HT-29 (cell line): ENCODE measurements at places on chromosomes 4 and X.

DNA sequence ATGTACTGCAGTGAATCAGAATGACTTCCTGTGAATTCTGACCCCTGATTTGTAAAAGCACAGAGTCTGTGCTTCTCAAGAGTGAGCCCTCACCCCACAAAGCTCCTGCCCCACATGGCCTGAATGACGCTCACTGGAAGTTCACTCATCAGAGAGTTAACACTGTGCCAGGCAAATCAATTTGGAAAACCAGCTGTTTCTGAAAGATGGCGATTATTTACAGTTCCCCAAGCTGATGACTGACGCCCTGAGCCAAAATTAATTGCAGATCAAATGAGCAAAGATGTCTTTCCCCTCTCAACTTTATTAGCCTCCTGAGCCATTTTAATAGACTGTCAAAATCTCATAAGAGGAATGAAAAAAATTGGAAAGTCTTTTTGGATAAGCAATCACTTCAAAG is 118.0 kb downstream of the SLC2A9 start:
- DNase-seq, result no peak

GRCh38 chr4:40058121-40058520 is 1.5 kb downstream of the N4BP2 start:
- no peak for DNase-seq

DNA sequence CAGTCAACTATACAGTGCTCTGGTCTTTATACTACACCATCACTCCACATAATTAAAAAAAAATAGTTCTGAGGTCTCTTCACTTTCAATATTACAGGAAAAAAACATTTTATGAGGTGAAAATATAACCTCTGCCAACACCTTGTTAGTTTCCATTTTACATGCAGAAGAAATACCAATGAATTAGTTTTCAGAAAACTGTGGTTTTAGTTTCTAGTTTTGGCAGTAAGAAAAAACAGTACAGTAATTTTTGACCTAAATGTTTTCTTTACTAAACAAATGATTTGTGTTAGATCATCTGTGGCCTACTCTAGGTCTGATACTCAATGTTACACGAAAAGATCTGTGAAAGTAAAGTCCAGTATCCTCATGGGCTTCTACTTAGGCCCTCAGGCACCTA is 10.0 kb downstream of the SULT1E1 start:
- no peak for DNase-seq

DNA sequence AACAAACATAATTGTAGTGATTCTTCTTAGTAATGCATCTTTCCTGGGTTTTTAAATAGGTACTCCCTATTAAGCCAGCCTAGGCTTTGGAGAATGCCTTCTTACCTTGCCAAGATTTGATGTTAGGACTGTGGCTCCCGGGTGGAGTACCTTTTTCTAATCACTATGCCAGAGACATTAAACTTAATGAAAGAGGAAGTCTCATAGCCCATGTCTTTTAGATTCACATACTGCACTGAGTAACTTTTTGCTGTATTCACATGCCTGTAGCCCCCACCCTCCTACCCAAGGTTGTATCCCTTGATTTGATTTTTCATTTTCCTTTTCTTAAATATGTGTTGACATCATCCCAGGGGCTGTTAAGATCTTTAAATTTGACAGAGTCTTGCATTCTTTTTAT is 104.2 kb upstream of the TLR2 start:
- DNase-seq, result no peak

GRCh38 chrX:130834149-130834548 is 68.9 kb downstream of the ENOX2 start:
- no peak for DNase-seq

- DNase-seq, result peak; percentile 58
Measured at GRCh38 chr4:77881460-77882295, 19.0 kb downstream of the MRPL1 start.

- no peak for DNase-seq
Measured at GRCh38 chr4:183139058-183139750, 40.1 kb downstream of the WWC2 start.

DNA sequence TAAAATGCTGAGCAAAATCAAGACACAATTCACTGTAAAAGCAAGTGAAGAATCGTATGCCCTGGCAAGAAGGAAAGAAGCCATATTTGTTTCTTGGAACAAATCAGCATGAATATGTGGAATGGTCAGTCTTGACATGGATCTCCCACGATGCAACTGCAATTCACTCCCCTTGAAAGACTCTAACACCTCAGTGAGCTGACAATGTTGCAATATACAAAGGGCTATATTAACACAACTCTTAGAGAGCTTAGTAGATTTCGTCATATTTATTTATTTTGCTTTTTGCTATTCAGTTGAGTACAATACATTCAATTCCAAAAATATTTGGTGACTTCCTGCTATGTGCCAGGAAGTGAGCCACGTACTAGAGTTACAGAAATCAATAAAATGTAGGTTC is 14.7 kb downstream of the OR13H1 start:
- DNase-seq, result no peak

GRCh38 chr4:123398066-123398852 is 1.7 kb downstream of the SPRY1 start:
- peak; percentile 77 for DNase-seq

DNA sequence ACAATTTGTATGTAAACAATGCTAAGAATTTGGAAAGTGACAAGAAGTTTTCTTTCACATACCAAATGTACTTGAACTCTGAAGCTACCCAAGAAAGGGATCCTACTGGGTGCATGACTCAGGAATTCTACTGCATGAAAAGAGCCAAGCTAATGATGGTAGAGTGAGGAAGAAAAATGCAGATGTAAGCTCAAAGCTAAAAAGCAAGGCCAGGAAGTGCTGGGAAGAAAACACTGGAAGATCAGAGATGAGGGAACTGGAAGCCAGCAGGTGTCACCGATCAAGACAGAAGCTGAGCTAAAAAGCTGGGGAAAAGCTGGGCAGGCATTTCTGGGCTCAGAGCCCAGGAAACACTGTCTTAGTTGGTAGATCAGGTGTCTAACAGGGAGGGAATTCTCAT is 449.1 kb downstream of the NKX6-1 start:
- DNase-seq, result peak; percentile 11

- DNase-seq, result no peak
Measured at GRCh38 chr4:73152893-73153292, 83.4 kb upstream of the COX18 start.

- DNase-seq, result peak; percentile 28
Measured at GRCh38 chrX:71533851-71534561, 1.1 kb downstream of the OGT start.

GRCh38 chr4:40581254-40582140 is 48.2 kb downstream of the RBM47 start:
- DNase-seq, result no peak

DNA sequence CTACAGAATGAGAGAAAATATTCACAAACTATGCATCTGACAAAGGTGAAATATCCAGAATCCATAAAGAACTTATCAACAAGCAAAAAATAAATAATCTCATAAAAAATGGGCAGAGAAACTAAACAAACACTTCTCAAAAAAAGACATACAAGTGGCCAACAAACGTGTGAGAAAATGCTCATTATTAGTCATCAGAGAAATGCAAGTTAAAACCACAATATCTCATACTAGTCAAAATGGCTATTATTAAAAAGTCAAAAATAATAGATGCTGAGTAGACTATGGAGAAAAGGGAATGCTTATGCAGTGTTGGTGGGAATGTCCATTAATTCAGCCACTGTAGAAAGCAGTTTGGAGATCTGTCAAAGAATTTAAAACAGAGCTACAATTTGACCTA is 533.3 kb downstream of the TMA16 start:
- no peak for DNase-seq

DNA sequence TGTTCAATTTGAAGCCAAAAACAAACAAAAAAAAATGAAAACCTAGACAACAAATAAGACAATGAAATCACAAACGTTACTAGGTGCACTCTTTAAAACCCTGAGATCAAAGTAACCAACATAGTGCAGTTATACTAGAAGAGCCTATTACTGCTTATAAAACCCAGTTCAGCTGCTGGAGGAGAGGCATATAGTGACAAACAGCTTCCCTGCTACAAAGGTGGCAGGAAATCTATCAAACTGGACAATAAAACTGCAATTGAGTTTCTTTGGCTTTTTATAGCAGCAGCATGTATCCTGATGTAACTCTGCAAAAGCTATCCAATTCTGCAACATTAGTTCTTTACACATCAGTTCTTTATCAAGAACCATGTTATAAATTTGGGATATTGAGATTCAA is 155.6 kb downstream of the LRBA start:
- no peak for DNase-seq

- no peak for DNase-seq
Measured at GRCh38 chr4:168536448-168536847, 39.6 kb downstream of the PALLD start.

DNA sequence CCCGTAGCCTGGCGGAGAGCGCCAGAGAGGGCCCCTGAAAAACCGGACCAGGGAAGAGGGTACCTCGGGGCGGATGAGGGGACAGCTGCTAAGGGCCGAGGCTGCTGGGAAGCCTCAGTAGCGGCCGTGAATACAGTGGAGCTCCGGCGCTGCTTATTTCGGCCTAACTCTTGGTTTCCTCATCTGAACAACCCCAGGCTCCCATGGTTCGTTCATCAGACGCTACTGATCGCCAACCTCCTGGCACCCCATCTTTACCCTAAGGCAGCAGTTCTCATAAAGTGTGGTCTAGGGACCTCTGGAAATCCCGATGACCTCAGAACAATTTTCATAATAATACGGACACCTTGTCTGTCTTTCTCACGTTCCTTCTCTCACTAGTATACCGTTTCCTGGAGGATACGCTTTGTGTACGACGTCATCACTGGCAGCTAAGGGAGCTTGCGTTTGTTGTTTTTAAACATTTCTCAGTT is 645 bp upstream of the RAB28 start:
- DNase-seq, result no peak

DNA sequence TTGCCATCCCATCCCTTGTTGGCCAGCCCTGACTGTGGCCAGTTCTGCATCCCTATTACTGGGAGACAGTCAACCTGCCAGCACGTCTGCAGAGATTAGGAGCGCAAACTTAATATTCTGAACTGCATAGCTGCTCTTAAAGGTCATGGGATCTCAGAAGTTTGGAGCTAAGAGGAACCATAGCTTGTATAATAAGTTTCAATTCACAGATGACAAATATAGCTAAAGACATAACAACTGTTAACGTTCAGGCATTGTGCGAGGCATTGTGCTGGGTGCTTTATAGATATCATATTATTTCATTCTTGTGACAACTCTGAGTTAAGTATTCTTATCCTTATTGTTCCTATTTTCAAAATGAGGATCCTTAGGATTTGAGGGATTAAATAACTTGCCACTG is 3.7 kb downstream of the SCARB2 start:
- no peak for DNase-seq

- no peak for DNase-seq
Measured at GRCh38 chr4:25951390-25951952, 37.5 kb downstream of the SMIM20 start.

- DNase-seq, result no peak
Measured at GRCh38 chrX:113369056-113369455, 528.4 kb upstream of the AMOT start.

DNA sequence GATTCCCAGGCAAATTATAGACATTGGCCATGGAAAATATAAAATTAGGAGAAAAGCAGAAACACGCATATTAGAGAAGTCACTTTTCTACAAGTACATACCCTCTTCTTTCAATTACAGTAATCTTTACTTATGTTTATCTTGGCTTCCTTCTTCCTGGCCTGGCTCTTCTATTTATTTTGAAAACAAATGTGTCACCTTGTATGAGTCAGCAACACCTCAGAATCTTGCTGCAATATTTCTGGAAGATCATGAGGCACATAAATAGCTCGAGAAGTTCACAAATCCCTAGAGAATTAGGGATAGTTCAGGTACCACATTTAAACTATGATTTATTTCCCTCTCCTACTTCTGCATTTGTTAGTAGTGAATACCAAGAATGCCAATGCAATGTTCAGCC is 124.6 kb downstream of the ANOS1 start:
- DNase-seq, result no peak

DNA sequence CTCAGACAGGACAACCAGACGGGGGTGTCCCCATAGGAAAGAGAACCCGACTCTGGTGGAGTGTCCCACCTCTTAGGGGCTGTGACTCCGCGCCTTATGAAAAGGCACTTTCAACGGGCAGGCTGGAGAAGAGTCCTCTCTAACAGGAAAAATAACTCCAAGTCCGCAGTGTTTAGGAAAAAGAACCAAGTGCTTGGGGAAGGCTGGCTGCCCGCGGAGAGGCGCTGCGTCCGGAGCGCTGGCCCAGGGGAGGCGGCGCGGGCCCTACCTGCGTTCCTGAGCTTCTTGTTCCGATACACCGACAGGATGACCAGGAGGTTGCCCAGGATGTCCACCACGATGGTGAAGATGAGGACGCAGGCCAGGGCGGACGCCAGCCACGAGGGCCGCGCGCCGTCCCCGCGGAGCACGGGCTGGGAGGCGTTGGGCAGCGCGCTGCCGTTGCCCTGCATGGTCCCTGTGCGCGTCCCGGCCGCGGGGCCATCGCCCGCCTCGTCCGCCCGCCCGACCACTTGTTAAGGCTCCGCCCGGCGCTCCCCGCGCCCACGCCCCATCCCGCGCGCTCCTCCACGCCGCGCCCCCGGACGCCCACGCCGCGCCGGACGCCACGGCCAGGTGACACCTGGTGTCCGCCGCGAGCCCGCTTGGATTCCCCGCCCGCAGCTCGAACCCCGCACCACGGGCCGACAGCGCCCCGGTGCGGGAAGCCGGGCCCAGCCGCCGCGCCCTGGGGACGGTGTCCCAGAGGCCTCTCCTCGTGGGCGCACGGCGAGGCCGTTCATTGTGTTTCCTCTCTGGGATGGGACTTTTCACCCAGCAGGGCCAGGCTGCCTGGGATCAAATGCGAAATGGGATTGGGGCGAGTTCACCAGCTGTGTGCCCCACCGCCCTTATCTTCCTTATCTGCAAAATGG is at the start of gene MTNR1A:
Gene MTNR1A (minus strand): TSS at position 654 of the 914 bp plus-strand sequence. CDS start 202 bp downstream, at position 452.
- DNase-seq, result peak; percentile 31

DNA sequence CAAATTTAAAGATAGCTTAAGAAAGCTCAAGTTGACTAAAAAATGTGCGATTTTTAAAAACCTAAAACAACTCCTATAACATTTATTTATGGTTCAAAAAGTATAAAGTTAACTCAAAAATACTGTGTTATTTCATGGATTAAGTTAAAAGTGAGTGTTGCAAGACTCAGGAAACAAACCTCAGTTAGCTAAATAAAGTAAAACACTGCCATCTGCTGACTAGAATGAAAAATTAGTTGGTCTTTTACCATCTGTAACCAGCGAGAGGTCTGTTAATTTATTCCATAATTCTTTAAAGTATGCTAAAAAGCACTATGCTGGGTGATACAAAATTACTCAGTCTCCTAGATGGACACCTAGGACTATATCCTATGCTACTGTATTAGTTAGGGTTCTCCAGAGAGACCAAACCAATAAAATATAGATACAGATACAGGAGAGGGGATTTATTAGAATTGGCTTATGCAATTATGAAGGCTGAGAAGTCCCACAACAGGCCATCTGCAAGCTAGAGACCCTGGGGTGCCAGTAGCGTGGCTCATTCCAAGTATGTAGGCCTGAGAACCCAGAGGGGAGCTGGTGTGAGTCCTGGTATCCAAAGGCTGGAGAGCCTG is 4.9 kb upstream of the WDFY3 start:
- DNase-seq, result peak; percentile 67

- peak; percentile 53 for DNase-seq
Measured at GRCh38 chrX:18620349-18620748, 51.6 kb downstream of the RS1 start.

- DNase-seq, result peak; percentile 52
Measured at GRCh38 chr4:80361329-80361900, 25.9 kb downstream of the CFAP299 start.
